ENCODE measurements at places on chromosomes 6 and 20. TPM values are rescaled to one million over a fixed set of nuclear protein-coding genes. Genes with fewer than 3 reads are reported as not detected.

The SMOC2 gene
- total RNA-seq = 33.5 TPM

The MATN4 gene
- total RNA-seq = 1.1 TPM

The LY6G6D gene
- total RNA-seq = not detected

The SLPI gene
- total RNA-seq = 181 TPM

The EPHA7 gene
- 5.6 TPM for total RNA-seq

The HIVEP1 gene
- total RNA-seq = 28.2 TPM

The DUSP15 gene
- total RNA-seq = 0.82 TPM

The CD93 gene
- 112 TPM for total RNA-seq

The ZSCAN23 gene
- 7.3 TPM for total RNA-seq

The TIAM2 gene
- 32.2 TPM for total RNA-seq

The MEI4 gene
- total RNA-seq = 0.31 TPM

The PHACTR1 gene
- total RNA-seq = 2.5 TPM

The COL19A1 gene
- total RNA-seq = 26.4 TPM

The OR12D2 gene
- total RNA-seq = not detected

The RAD21L1 gene
- not detected for total RNA-seq

The MPIG6B gene
- total RNA-seq = not detected

The GJA1 gene
- total RNA-seq = 102 TPM

The CTAGE9 gene
- total RNA-seq = not detected

The GHRH gene
- not detected for total RNA-seq

The TMC2 gene
- total RNA-seq = not detected

The PRPH2 gene
- 4.2 TPM for total RNA-seq

The ZC2HC1B gene
- total RNA-seq = not detected

The SIRPB2 gene
- 0.51 TPM for total RNA-seq

The NKX2-2 gene
- 0.21 TPM for total RNA-seq

The MARCKS gene
- 127 TPM for total RNA-seq

The LY86 gene
- 0.72 TPM for total RNA-seq

The SAMD3 gene
- total RNA-seq = 4.8 TPM

The THBS2 gene
- total RNA-seq = 89.3 TPM

The TREM2 gene
- not detected for total RNA-seq

The CTCFL gene
- total RNA-seq = not detected

The APCDD1L gene
- total RNA-seq = 5.1 TPM

The PAX1 gene
- total RNA-seq = 4.1 TPM

The CST7 gene
- total RNA-seq = not detected

The FKBP1C gene
- total RNA-seq = not detected

Measured in tongue (tissue), 3 donors.